ENCODE measurements at places on chromosomes 7 and 10. TPM values are rescaled to one million over a fixed set of nuclear protein-coding genes. Genes with fewer than 3 reads are reported as not detected.
A peak's percentile ranks its signal among the peaks of the same experiment; 100 is the strongest.

Gene CHAT
- total RNA-seq, result 0.56 TPM

Gene HOXA9
- total RNA-seq, result not detected

GRCh38 chr7:53771701-53772100 lies 736.3 kb downstream of the POM121L12 start:
- H3K4me1 ChIP-seq, result no peaks in the 10 kb centered on the region
- no peak for DNase-seq
- no peaks in the 10 kb centered on the region for H3K27me3 ChIP-seq
- H3K27ac ChIP-seq, result no peak overlapping the region

GRCh38 chr10:86715836-86716235 lies 40.6 kb upstream of the BMPR1A start:
- H3K27ac ChIP-seq, result no peak overlapping the region
- peaks cover 16% of the 10 kb centered on the region for H3K4me1 ChIP-seq
- H3K27me3 ChIP-seq, result no peaks in the 10 kb centered on the region
- H3K36me3 ChIP-seq, result no peaks in the 10 kb centered on the region

DNA sequence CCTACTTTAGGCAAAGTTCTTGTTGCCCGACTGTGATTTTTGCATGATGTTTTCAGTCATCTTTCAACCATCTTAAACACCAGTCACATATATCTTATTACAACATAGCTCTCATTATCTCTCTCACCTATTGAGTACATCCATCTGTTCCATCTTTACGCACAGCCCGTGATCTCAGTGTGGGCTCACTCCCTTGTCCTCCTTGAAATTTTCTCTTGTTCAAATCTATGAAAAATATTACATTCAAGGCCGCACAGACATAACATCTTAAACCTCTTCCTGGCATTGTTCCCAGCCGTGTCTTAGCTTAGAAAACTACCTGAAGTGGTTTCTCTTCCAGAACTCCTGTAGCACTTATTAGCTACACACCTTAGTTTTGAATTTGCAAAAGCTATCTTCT lies 32.6 kb downstream of the NET1 start:
- H3K27me3 ChIP-seq, result no peaks in the 10 kb centered on the region
- peaks cover 15% of the 10 kb centered on the region for H3K4me1 ChIP-seq
- H3K4me3 ChIP-seq, result no peak overlapping the region
- H3K36me3 ChIP-seq, result peaks cover 6% of the 10 kb centered on the region
- no peak for DNase-seq

DNA sequence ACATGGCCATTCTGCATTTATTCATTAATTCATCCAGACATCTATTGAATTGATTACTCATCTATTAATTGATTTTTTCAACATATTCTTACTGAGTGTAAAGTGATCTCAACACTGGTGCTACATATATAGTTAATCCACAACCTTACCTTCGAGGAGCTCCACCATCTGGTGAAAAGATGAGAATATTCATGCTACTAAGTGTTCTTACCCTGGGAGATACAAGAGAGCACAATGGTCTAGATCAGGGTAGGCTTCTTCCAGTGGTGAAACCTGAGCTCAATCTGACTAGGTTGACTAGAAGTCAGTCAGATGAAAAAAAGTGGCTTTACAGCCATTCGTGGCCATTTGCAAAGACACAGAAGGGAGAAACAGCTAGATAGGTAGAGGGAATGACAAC lies 507.4 kb downstream of the ANKRD7 start:
- no peak overlapping the region for H3K27ac ChIP-seq
- peak; percentile 14 for DNase-seq
- H3K4me1 ChIP-seq, result no peaks in the 10 kb centered on the region
- H3K36me3 ChIP-seq, result no peaks in the 10 kb centered on the region
- H3K27me3 ChIP-seq, result no peaks in the 10 kb centered on the region

Measured in A673 (cell line).